Fibroblast of skin of right quadriceps (primary cell): ENCODE measurements at places on chromosomes 12 and 14.

DNA sequence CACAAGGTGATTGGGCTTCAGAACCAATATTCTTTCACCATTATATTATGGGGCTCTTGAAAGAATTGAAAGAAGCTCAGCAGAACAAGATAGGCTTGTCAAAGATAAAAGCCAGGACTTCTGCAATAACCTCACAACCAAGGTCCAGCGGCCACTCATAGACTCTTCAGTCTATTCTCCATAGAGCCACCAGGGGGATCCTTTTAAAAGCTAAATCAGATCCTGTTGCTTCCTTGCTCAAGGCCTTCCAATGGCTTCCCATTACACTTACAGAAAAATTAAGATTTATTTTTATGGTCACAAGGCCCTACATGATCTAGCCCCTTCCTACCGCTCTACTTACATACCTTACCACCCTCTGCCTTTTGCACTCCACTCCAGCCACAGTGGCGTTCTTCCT lies 169.6 kb downstream of the C12orf42 start:
- DNase-seq = no peak

- peak; percentile 29 for DNase-seq
Measured at GRCh38 chr14:65434216-65434850, 21.8 kb downstream of the FUT8 start.

DNA sequence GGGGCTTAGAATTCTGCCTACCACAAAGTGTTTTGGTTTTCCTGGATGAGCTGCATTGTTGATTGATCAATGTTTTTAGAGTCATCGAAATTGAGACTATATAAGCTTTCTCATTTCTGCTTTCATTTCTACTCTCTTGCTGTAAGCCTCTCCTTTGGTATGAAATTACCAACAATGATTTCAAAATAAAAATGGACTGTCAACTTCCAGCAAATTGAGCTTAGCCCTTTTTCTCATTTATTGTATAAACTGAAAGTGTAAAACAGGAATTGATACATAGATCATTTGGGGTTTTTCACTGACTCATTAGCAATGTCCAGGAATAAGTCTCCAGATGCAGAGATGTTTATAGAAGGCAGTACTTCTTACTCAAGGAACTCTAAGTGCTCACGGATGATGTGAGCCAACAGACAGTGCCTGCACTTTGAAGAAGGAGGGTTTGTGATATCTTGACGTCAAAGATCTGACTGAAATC lies 20.0 kb upstream of the PCNX1 start:
- DNase-seq = peak; percentile 75

DNA sequence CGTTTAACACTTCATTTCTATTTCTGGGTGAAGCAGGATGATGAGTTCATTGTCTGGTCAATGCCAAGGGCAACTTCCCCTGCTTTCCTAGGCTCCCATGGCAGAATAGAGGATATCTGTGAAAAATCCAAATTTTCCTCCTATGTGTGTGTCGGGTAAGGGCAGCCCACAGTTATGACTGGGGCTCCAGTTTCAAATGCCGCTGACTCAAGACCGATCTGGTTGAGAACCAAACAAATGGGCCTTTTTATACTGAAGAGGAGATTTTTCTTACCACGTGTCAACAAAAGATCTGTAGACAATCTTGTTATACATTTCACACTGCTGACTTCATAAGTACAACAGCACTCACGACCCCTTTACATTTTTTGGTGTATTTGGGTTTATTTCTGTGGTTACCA lies 120.8 kb downstream of the CHST11 start:
- DNase-seq = peak; percentile 78

- peak; percentile 65 for DNase-seq
Measured at GRCh38 chr12:54935235-54935951, 49.2 kb downstream of the TESPA1 start.

DNA sequence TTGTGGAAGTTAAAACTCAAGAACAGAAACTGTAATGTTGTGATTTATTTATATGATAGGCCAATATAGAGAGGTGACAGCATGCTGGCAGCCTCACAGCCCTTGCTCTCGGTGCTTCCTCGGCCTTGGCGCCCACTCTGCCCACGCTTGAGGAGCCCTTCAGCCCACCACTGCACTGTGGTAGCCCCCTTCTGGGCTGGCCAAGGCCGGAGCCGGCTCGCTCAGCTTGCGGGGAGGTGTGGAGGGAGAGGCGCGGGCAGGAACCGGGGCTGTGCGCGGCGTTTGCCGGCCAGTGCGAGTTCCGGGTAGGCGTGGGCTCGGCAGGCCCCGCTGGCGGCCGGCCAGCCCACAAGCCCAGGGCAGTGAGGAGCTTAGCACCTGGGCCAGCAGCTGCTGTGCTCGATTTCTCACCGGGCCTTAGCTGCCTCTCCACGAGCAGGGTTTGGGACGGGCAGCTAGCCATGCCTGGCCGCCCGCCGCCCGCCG lies 65.8 kb upstream of the SLC8A3 start:
- peak; percentile 9 for DNase-seq

DNA sequence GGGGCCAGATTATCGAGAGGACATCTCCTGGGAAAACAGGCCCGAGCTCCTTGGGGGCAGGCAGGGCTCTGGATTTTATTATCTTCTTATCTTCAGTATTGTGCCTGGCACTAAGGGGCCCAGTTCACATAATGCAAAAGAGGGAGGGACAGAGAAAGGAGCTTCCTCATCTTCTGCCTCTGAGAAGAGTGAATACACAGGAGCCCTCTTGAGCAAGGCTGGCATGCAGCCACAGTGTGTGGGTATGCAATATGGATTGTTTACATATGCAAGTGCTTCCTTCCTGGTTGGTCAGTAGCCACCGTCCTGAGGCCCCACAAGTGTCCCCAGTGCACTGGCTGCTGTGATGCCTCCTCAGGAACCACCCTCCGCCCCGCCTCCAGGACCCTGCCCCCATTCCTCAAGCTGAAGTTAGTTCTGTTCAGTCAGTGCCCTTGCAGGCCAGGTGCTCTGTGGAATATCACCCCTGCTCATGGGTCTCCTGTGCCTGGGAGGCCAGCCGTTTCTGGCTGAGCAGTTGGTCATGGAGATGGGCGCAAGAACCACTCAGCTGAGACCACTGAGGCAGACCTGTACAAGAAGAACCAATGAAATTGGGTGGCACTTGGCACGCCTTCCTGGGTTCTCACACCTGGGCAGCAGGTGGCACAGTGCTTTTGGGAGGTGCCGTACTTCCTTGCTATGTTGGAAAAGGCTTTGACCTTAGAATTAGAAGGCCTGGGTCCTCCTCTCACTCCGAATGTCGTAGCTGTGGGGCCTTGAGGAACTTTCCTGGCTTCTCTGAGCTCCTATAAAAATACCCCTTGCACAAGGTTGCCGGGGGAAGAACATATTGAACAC lies 35.1 kb upstream of the ACTN1 start:
- peak; percentile 70 for DNase-seq
